ENCODE measurements at places on chromosomes 7 and 10.

DNA sequence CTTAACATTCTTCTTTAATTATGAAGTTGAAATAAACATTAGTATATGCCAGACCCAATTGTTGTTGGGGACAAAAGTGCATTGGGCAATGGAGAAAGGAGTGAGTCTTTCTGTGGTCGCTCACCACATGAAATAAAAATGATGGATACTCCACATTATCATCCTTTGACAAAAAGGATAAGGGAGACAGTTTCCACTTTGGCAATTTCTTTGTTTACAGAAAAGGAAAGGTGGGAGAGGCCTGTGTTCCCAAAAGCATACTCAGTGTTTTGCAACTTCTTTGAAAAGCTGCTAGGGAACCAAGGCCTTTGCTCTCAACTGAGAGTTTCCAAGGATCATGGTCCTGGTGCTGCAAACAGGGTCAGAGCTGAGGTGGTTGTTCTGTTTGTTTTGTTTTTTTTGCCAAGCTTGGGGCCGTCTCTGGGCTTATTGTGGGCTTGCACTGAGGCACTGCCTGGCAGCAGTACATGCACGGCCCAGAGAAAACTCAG lies 341.9 kb downstream of the TNS3 start:
- no peak for DNase-seq

DNA sequence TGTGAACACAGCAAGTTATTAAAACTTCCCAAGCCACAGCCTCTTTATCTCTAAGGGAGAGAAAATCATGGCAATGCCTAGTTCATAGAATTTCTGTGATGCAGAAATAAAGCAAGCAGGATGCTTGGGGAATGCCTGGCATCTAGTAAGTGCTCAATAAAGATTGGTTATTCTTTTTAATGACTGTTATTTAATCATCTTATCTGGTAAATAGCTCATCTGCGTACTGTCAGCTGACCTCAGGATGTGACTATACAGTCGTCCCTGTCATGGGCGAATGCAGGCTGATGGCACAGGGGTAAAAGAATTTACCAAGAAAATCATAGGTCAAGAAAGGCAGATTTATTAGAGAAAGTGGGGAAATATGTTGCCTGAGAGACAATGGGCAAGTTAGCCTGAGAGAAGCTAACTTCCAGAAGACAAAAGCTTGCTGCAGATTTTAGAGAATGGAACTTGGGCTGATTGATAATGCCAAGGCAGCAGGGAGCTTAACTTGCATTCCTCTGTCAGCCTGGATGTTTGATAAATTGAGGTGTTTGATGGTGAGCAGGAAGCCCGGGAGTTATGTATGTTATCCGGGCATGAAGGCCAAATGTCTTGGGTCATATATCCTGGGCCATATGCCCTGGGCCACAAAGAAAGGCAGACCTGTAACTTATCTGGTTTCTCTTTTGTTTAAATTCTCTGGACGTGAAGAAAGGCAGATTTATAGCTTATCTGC lies 126.0 kb downstream of the KCNMA1 start:
- DNase-seq: no peak

- DNase-seq: no peak
These were observed 85.6 kb upstream of the AGR3 start for GRCh38 chr7:16967300-16967811.

GRCh38 chr10:61271127-61271780 lies 181.9 kb downstream of the TMEM26 start:
- peak; percentile 41 for DNase-seq

GRCh38 chr10:15182540-15183207 lies 14.2 kb upstream of the NMT2 start:
- no peak for DNase-seq

- no peak for DNase-seq
These were observed 164.7 kb downstream of the ZMYND11 start for GRCh38 chr10:299969-300368.

DNA sequence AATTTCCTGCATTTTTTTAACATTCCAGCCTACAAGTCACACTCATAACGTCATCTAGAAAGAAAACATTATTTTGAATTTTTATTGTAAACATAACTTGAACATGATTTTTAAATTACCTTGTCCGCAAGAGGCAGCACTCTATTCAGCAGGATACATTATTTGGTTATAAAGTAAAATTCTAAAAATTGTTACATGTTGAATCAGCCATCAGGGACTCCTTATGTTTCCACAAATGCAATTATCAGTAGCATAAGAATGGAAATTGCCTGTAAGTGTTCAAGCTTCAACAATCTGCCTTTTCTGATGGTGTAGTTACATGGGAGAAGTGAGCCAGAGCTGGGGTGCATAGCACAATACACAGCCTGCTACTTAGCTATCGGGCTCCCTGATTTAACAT lies 97.5 kb downstream of the ZNF365 start:
- DNase-seq: no peak

DNA sequence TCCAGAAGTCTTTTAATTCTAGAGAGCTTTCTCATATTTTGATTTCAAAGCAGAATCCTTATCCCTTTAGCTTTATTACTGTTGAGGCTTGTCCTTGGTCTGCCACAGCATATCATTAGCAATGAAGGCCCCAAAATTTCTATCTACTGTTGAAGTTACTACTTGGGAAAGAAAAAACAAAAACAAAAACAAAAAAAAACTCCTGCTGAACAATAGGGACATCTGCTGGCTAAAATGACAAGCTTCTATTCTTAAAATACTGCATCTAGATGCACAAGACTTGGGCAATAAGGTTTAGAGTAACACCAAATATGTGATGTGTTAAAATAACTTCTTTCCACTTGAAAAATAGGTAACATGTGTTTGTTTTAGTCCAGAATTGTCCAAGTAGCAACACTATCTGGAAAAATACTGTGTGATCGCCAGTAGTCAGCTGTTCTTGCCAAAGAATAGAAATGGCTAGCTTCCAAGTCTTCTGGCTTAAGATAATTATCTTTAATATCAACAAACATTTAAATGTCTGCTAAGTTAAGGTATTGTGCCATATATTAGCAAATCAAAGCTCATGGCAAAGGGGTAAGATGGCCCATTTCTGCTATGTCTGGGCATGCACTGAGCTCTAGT lies 3.8 kb upstream of the DMTF1 start:
- no peak for DNase-seq

DNA sequence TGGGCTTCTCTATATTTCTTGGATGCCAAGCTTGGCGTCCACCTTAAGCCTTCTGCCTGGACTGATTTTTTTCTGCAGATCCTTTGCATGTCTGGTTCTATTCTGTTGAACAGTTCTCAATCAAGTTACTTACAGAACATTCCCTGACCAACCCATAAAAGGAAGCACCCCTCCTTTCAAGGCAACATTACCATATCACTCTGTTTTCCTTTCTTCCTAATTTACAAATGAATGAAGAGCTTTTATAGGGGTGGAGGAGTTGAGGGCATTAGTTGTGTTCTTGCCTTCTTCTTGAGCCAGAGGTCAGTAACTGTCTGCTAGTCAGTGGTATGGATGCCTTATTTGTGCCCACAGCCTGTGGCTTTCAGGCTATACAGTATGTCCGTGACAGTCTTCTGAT lies 361.0 kb downstream of the PHTF2 start:
- DNase-seq: no peak

DNA sequence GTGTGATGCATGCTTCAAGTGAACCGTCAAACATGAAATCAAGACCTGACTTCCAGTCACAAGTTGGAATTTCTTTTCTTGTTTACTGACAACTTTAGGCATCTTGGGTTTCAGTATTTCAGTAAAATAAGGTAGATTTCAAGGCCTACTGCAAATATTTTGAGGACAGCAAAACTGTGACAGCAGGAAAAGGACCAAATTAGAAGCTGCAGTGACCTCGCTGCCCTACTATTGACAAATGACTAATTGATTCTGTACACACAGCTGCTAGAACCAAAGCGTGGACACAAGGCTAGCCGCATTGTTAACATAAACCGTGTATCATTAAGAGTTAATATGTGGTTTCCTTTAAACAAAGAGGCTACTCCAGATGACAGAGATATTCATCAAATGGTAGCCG lies 105.7 kb upstream of the SEC61G start:
- DNase-seq: no peak

DNA sequence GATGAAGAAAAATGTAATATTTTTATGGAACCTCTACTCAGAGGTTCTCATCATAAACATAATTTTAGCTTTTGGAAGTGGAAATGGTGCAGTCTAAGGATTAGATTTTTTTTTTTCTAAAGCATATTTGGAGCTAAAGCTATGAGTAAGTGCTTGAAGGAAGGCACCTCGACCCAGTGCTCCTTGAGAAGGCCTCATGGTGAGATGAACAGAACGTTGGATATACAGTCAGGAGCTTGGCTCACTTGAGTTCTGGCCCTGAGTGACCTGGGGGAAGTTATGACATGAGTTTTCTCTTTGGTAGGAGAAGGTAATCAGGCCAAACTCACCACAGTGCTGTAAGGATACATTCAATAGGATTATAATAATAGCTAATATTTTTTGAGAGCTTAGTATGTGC lies 163.3 kb downstream of the JCAD start:
- DNase-seq: no peak

- peak; percentile 65 for DNase-seq
These were observed 13.1 kb upstream of the CAMK2G start for GRCh38 chr10:73887294-73888039.

GRCh38 chr7:121331574-121331973 lies 2.8 kb downstream of the WNT16 start:
- DNase-seq: no peak

DNA sequence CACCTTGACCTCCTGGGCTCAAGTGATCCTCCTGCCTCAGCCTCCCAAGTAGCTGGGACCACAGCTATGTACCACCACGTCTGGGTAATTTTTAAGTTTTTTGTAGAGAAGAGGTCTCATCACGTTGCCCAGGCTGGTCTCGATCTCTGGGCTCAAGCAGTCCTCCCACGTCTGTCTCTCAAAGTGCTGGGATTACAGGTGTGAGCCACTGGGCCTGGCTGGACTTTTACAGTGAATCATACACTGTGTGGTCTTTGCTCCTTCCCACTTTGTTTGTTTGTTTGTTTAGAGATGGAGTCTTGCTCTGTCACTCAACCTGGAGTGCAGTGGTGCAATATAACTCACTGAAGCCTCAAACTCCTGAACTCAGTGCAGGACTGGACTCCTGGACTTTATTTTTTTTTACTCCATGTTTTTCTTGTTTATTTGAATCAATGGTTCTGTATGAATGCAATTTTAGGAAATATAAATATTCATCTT lies 12.5 kb downstream of the PPIA start:
- no peak for DNase-seq

GRCh38 chr10:108787932-108788331 lies 1135.4 kb downstream of the XPNPEP1 start:
- no peak for DNase-seq

DNA sequence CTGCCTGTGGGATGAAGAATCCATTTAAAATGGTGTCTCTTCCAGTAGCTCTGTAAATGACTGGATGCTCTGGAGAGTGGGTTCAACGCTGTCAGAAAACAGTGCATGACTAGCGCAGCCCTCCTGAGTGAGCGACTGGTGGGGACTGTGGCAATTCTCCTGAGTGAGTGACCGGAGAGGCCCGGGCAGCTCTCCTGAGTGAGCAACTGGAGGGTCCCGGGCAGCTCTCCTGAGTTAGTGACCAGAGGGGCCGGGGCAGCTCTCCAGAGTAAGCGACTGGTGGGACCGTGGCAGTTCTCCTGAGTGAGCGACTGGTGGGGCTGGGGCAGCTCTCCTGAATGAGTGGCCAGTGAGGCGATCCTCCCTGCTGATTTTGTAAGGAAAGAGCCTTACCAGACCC lies 85.5 kb downstream of the WDR37 start:
- DNase-seq: no peak

GRCh38 chr10:109920016-109920415 lies 3.3 kb downstream of the XPNPEP1 start:
- no peak for DNase-seq

- DNase-seq: no peak
These were observed 18.1 kb downstream of the GARS1 start for GRCh38 chr7:30612658-30613265.

DNA sequence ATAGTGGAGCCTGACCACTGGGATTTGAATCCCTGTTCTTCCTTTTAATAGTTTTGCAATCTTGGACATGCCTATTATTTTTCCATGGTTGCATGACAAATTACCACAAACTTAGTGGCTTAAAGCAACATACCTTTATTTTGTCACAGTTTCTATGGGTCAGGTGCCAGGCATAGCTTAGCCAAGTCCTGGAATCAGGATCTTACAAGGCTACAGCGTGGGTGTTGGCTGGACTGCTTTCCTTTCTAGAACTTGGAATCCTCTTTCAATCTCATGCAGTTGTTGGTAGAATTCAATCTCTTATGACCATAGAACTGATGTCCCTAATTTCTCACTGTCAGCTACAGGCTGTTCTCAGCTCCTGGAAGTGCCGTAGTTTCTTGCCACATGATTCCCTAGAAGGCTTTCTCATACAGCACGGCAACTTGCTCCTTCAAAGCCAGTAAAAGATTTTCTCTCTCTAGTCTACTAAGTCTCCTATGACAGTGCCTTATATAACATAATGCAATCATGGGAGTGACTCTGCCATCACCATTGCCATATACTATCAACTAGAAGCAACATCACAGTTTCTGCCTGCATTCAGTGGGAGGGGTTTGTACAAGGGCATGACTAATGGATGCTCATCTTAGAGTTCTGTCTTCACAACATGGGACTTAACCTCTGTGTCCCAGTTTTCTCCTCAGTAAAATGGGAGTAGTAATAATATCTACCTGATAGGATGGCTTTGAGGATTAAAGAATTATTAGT lies 243.4 kb upstream of the FZD1 start:
- DNase-seq: no peak

- no peak for DNase-seq
These were observed 68.1 kb upstream of the NPTX2 start for GRCh38 chr7:98548971-98549370.

DNA sequence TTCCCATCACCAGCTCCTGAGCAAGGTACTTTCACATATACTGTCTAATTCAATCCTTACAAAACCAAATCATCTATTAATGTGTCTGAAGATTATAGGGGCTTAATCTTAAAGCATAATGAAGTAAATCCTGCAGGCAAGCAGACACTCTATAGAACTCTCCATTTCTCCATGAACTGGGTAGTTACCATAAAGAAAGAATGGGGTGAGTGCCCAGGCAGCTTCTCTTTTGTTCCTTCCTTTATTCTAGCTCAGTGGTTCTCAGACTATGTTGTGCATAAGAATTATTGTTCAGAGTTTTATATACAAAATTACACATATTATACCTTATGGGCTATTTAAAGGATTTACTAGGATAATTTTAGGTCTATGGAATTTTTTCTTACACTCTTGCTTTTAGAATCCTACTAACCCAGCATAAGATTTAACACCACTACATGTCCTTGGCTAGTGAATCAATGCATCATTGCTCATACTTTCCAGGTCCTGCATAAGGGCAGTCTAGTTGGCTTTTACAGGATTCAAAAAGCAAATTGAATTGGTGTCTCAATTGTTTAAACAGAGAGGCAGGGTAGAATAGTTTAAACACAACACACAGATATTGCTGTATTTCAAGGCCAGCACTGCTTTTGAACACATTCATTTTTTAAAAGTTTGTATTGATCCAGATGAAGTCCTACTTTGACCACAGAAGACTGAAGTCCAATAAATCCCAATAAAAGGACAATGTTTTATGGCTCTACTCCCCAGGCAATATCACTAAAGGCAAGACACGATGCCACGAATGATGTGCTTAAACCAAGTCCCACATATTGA lies 12.9 kb downstream of the SGCE start:
- no peak for DNase-seq

- DNase-seq: no peak
These were observed 18.2 kb upstream of the CALCR start for GRCh38 chr7:93592588-93593266.

- no peak for DNase-seq
These were observed 15.3 kb upstream of the LRRC72 start for GRCh38 chr7:16511314-16511713.

- DNase-seq: no peak
These were observed 225.1 kb downstream of the TFEC start for GRCh38 chr7:115805458-115805857.

GRCh38 chr10:21087476-21087875 lies 190.4 kb upstream of the NEBL start:
- DNase-seq: no peak
